ENCODE measurements at places on chromosomes 3 and 15.

DNA sequence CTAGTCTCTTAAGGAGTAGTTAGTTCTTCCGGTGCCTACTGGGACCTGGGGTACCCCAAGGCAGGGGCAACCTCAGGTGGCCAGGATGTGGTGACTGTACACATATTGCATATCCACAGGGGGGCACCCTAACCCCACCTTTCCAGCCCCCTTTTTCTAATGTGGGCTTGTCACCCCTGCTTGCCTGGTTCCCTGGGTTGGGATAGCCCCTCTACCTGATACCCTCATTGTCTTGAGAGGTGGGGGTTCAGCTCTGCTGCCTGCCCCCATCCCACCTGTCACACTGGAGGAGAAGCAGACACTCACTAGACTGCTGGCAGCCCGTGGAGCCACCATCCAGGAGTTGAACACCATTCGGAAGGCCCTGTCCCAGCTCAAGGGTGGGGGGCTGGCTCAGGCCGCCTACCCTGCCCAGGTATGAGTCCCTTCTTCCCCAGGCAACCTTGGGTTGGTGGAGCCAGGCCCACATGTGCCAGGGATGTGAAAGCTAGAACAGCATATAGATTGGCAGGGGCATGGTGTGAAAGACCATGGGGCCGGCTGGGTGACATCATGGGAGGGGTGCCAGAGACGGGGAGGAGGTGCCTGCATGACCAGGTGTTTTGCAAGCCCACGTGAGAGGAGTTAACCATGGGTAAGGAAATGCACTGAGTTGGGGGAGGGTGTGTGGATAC lies 4.0 kb downstream of the GLYCTK start:
- peak; percentile 50 for DNase-seq

- DNase-seq, result no peak
Observed at GRCh38 chr3:52436500-52437149, 8.3 kb downstream of the SEMA3G start.

- DNase-seq, result no peak
Observed at GRCh38 chr3:6060251-6060650, 800.7 kb upstream of the GRM7 start.

DNA sequence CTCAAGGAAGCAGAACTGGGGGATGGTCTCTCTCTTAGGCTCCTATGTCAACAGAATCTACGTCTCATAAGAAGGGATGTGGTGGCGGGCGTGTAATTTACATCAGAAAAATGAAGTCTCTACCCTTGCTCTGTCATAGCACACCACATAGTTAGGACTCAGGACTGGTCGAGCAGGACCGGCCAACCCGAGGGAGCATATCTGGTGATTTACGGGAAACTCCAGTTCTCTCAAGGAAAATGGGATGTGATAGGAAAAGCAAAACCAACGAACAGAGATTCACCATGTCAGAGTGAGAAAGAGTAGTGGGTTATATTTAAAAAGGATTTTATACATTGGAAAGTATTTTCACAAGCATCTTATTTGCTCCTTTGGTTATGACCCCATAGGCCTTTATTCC lies 54.7 kb downstream of the IGF2BP2 start:
- DNase-seq, result no peak

DNA sequence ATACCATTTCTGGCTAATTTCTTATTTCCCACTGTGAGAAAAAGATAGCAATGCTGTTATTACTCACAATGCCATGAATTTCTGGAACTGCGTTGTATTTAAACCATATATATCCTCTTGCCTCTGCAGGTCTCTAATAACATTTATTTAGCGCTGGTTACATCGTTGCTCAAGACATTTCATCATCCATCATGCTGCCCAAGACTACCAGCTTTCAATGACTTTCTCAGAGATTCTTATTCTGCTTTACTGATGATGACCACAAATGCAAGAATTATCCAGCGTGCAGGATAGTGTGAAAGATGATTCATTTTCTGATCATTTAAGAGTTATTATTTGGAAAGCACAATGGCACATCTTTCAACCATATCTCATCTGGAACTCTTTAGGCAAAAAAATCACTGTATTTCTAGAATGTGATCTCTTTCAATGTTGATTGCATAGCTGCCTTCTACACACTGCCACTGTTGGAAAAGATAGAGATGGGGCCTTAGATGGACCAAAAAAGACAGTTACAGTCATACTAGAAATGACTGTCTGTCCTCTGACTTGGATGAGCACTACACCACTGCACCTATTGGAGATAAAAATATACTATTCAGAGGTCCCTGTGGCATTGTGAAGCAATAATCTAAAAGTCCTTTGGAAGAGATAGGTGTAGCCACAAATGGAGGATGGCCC lies 716.1 kb downstream of the NSUN3 start:
- DNase-seq, result no peak

DNA sequence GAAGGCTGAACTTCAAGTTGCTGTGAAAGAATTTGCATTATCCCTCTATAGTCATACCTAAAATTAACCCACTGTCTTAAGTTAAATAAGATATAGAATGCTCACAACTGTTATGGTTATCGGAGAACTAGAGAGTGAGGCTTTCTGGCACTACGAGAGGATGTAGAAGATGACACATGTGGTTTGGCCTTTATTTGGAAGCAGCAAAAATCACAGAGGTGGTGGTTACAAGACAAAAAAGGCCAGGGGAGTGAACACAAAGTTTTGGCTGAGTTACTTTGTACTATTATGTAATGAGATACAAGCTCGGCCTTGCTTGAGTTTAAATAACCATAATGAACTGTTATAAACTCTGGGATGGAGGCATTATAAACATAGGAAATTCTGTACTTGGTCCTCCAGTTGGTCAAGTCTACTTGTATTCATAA lies 78.3 kb upstream of the ICE2 start:
- no peak for DNase-seq

GRCh38 chr3:49865198-49865784 lies 4.4 kb downstream of the CAMKV start:
- DNase-seq, result no peak

DNA sequence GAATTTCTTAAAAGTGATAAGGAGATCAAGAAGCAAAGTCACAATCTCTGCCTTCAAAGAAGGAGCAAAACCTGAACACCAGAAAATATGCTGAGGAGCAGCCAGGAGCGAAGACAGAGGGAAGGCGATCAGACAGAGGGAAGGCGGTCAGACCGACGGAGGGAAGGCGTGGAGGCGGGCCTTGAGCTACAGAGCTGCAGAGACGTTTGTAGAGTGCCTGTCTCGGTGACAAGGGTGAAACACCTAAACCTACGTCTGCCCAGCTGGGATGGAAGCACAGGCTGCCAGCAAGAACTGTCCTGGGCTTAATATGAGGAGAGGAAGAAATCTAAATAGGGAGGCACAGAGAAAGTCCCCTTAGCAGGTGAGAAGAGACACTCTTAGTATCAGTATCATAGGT lies 476.0 kb downstream of the OCA2 start:
- no peak for DNase-seq

DNA sequence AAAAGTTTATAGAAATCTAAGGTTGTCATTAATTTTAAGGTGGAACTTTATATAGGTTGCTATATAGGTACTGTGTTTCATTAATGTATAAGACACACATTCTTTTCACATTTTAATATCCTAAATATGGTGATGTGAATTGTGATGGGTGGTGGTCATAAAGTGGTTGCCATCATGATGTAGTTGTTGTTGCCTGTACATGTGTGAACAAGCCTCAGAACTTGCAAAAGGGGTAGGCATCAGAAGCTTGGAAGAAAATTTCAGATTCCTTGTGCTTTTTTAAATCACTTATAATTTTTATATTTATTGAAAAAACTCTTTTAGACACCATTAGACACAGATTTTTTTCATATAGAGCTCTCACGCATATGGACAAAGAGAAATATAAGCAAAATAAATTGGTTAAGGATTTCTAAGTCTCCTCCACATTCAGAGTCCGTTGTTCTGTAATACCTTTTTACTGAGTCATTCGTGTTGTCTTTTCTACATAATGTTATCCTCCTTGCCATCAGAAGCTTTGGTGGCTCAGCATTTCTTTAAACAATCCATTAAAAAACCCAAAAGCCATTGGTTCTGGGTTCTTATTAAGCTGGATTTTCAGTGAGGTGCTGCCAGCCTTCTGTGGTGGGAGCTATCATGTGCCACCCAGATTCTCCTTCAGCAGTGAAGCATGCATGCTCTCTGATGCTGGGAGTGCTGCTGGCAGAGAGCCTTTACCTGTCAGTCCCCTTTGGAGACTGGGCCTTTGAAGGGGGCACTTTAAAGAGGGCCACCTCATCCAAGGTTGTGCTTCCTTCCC lies 140.4 kb upstream of the GALNT15 start:
- no peak for DNase-seq

GRCh38 chr3:175988401-175988800 lies 1129.3 kb downstream of the NAALADL2 start:
- no peak for DNase-seq

DNA sequence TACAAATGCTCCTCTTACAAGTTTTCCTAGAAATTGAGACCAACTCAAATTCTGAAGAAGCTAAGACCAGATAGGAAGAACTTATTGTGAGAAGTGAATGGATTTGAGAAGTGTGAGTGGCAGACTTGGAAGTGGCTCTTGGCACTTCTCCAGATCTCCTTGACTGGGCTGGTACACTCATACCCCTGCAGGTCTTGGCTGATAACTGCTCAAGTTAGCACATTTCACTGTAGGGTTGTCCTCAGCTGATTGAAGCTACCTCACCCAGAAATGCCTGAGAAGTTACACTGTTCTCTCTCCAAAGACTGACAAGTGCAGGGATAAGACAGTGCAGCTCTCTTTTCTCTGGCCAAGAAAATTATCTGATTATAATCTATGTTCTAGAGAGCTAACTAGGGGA lies 16.5 kb upstream of the CLDN1 start:
- DNase-seq, result no peak

DNA sequence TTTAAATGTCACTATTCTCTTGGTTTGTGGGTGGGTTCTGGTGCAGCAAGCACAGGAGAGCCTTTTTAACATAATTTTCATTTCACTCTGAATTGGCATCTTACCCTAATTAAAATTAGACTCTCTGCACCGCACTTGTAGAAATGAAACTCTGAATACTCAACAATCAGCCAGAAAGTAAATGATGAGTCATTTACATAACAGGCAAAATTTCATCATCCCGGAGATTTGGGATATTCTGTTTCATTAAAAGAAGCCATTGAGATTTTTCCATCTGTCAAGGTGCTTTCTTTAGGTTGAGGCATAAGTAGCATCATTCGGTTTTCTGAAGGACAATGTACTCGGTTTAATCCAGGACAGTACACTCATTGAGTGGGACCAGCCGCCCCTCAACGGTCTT lies 111.0 kb downstream of the RFTN1 start:
- no peak for DNase-seq

DNA sequence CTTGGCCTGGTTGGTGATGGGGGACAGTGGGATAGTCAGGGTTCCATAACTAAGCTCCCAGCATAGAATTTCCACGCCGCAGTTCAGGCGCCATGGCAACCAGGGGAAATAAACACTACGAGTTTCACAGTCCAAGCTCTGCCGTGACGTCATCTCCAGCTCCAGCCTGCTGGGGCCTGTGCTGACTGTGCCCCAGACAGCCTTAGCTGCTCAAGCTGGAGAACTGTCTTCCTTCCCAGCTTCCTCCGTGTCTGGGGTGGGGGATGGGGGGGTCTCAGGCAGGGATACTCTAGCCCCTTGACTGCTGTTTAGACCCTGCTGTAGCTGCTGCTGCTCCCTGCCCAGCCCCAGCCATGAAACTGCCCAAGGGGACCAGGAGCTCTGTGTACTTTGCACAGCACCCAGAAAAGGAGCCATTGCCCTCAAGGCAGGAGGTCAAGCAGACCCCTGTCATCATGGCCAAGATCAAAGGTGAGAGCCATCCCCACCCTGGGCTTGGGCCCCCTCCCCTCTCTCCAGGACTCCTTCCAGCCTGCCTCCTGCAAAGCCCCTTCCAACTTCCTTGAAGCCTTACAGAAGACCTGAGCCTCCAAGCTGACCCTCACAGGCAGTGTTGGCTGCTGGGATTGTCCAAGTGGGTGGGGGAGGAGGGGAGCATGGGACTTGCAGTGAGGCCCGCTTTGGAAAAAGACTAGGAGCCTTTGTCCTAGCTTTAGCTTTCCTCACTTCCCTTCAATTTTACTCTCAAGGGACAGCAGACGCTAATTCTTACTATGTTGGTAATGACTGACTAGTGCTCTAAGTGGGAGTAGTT lies 11.4 kb upstream of the CSPG4 start:
- no peak for DNase-seq

Data from activated CD8-positive, alpha-beta memory T cell treated with anti-CD3 and anti-CD28 coated beads, Interleukin-2, amount 50 U/mL, for 4 hours (primary cell).